Stimulated activated CD8-positive, alpha-beta memory T cell treated with anti-CD3 and anti-CD28 coated beads, Interleukin-7, amount 100 ng/mL, for 1 hour (primary cell): ENCODE measurements at places on chromosomes 11 and 22.

DNA sequence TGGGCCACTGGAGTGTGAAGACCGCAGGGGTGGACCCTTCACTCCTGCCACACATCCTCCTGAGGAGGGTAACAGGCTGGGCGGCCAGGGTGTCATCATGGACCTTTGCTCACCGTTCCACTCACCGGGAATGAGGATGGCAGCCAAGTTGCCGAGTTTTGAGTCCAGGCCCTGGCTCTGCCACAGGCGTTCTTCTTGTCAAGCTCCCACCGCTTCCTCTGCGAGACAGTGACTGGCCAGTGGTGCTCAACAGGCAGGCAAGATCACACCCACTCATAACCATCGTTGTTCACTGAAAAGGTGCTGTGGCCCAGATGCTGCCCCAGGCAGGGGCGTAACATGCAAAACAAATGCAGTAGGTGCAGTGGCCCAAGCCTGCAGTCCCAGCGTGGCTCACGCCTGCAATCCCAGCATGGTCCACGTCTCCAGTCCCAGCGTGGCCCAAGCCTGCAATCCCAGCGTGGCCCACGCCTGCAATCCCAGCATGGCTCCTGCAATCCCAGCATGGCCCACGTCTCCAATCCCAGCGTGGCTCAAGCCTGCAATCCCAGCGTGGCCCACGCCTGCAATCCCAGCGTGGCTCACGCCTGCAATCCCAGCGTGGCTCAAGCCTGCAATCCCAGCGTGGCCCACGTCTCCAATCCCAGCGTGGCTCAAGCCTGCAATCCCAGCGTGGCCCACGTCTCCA, 5.0 kb upstream of the PANX2 start:
- DNase-seq = no peak

- no peak for DNase-seq
Measured at GRCh38 chr11:47062736-47063135, 113.9 kb downstream of the ARFGAP2 start.

- no peak for DNase-seq
Measured at GRCh38 chr11:126857860-126858808, 142.4 kb downstream of the KIRREL3 start.

GRCh38 chr22:20106205-20106848, 9.6 kb upstream of the RANBP1 start:
- DNase-seq = no peak

DNA sequence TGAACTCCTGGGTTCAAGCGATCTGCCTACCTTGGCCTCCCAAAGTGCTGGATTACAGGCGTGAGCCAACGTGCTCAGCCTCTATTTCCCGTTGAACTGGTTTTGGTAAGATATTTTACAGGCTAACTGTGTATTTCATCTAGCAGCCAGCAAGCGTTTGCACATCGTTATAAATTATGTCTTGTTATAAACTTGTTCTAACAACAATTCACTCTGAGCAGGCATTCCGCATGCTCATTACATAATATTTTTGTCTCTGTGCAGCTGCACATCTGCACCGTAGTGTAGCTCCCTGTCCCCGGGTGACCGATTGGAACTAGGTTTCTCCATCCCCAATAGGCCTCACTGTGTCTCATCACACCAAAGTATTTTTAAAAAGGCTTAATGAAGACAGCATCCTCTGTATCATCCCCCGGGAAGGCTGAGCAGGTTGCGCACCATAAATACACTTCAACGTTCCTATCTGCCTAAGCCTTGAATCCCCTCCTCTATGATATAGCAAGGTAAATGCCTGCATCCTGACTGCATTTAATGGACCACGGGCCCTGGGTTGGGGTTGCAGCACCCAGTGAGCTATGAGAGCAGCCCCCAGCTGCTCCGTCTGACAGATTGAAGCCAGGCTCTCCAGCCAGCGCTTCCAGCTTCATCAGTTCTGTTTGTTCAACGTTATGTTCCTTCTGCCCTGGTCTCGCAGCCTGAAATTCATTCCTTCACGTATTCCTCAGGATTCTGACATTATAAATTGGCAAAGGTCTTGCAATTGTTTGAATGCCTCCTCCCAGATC, 47.7 kb downstream of the TST start:
- no peak for DNase-seq

- no peak for DNase-seq
Measured at GRCh38 chr11:19777039-19777376, 64.4 kb downstream of the NAV2 start.
